ENCODE measurements at places on chromosomes 5 and 9.
A peak's percentile ranks its signal among the peaks of the same experiment; 100 is the strongest.

DNA sequence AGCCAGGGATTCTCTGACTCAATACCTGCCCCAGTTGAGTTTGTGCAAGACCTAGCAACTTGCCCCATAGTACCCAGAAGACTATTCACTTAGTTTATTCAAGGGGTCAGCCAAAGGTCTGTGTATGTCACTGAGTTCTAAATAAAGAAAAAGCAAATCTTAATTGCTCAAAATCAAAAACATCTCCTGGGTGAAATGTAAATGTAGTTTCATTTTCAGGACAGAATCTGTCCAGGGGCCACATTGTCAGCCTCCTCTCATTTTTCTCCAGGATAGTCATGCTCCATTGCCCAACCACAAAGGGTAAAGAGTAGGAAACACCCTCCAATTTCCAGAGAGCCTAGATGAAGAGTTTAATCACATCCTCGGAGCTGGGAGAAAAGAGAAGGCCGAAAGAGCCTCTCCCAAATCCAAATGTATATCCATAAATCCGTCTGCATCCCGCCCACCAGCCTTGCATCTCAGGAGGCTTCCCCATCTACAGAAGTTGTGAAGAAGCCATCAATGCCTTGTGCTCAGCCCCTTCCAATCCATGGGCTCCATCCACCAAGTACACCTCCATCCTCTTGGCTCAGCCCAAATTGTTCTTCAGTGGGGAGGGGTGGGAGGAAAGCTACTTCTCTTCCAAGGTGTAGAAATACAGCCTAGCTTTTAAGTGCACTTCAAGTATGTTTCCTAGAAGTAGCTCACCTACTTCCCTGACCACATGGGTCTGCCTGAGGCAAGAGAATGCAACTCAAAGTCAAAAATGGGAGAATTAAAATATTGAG is 26.9 kb downstream of the ADAM19 start:
- no peak for DNase-seq

- no peak for DNase-seq
Measured at GRCh38 chr9:83468821-83469220, 69.4 kb downstream of the FRMD3 start.

DNA sequence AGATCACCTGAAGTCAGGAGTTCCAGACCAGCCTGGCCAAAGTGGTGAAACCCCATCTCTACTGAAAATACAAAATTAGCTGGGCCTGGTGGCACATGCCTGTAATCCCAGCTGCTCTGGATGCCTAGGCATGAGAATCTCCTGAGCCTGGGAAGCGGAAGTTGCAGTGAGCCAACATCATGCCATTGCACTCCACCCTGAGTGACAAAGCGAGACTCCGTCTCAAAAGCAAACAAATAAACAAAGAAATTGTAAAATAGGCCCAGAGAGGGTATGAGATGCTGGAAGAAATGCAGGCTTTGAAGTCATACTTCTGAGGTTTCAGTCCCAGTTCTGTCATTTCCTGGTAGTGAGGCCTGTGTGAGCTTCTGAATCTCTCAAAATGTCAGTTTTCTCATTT is 5.3 kb upstream of the ARHGEF37 start:
- no peak for DNase-seq

DNA sequence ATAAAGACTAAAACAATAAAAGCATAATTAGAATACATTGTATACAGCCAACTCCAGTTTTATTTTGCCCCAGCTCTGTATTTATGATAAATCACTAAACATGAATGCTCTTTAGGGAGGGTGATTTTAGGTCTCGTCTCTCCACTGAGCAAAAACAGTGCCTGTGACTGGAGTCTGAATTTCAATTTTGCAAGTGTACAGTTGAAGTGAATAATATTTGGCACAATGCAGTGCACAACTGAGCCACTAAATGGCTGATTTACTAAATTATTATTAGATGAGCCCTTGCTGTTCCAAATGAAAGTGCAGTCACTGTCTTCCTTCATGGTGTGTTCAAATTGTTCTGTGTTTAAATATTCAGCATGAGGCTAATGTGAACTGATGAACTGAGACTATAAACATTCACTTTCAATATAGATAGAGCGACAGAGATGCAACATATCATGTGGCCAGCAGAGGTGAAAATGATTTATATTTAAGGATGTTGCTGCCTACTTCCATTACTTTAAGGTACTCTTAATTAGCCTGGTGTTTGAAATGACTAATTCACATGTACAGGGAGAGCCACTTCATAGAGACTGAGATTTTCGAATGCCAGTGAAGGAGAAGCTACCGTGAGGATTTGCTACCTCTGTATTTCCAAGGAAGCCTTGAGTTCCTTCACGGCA is 375.1 kb downstream of the EBF1 start:
- no peak for DNase-seq

DNA sequence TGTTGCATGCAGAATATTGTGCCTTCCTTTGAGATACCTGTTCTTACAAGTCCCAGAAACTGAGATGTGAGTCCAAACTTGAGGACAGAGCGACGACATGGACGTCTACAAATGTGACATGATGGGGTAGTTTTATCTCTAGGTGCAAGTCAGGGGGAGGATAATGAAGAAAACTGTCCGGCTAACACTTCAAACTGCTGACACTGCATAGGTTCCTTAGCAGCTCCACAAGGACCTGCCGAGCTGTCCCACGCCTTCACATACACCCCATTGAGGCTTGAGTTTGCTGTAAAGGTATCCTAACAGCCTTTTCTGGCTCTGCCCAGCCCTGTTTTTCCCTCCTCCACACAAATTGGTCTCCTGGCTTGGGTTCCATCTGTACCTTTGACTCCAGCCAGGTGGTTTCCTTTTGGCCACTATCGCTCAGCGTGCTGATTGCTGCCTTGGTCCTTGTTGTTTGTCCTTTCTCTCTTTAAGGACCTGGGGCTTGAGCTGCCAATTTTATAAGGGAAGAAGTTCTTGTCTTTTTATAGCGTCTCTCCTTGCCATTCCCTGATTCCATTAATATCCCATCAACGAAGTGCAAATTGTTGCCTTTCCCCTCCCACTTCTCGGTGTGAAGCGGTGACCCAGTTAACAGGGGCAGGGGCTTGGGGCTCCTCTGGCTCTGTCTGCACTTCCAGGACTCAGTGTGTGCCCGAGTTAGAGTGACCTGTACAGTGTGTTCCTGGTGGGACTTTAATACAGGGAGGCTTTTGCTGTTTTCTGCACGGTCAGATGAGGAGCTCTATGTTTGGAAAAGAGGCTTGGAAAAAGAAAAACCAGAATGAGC is 100.3 kb downstream of the PCSK1 start:
- no peak for DNase-seq

DNA sequence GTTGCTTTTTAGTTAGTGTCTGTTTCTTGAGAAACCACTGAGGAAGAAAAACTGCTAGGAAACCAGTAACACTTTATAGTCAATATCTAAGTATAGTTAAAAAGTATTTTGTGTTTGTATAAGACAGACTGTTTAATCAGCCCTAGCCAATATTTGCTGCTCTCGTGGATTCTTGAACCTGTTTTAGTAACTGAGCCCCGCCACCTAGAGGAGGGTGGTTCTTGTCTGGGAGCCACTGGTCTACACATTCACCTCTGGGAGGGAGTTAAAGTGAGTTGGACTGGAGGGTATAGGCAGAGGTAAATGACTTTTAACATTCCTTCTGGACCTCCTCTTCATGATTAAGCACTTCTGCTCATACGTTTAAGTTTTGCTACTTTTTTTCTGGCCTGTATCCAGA is 117.2 kb downstream of the SPATA31D1 start:
- no peak for DNase-seq

DNA sequence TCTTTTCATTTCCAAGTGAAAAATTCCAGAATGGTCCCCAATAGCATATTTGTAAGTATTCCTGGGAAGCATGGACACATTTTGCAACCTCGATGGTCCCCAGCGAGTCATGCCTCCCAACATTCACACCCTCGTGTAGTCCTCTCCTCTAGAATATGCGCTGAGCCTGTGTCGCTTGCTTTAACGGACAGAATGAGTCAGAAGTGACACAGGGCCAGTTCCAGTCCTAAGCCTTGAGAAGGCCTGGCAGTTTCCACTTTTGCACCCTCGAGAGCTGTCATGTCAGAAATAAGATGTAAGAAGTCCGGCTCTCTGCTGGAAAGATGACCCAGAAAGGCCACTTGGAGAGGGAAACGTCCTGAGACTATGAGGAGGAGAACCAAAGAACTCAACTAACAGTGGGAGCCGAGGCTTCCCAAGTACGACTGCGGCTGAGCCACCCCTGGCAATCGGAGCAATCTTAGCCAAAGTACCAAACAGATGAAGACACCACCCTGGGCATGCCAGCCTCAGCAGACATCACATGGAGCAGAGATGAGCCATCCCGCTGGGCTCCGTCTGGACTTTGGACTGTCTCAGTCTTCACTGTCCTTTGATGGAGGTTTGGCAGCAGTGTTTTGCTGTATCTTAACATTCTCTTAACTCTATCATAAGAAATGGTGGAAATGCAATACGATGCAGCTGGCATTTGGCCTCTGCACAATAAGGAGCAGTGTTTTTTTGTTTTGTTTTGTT is 42.6 kb upstream of the GFPT2 start:
- no peak for DNase-seq

- DNase-seq = no peak
Measured at GRCh38 chr9:135927195-135928013, 20.1 kb upstream of the CAMSAP1 start.

DNA sequence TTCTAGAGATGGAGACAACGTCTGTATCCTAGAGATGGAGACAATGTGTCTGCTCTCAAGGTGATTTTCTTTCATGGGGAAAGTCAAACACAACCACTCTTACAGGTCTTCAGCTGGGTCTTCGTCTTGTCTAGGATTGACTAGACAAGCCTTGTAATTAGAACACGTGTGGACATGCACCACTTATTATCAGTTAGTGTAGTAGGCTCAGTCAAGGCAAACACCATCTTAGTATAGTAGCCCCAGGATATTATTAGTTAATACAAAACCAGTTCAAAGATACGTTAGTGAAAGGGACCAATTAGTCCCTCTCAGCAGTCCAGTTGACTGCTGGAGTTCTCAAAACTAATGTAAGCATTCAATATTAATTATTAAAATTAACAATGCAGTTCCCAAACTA is 15.1 kb upstream of the CCL28 start:
- DNase-seq = no peak

GRCh38 chr5:80540691-80541090 is 29.4 kb downstream of the ANKRD34B start:
- DNase-seq = no peak

DNA sequence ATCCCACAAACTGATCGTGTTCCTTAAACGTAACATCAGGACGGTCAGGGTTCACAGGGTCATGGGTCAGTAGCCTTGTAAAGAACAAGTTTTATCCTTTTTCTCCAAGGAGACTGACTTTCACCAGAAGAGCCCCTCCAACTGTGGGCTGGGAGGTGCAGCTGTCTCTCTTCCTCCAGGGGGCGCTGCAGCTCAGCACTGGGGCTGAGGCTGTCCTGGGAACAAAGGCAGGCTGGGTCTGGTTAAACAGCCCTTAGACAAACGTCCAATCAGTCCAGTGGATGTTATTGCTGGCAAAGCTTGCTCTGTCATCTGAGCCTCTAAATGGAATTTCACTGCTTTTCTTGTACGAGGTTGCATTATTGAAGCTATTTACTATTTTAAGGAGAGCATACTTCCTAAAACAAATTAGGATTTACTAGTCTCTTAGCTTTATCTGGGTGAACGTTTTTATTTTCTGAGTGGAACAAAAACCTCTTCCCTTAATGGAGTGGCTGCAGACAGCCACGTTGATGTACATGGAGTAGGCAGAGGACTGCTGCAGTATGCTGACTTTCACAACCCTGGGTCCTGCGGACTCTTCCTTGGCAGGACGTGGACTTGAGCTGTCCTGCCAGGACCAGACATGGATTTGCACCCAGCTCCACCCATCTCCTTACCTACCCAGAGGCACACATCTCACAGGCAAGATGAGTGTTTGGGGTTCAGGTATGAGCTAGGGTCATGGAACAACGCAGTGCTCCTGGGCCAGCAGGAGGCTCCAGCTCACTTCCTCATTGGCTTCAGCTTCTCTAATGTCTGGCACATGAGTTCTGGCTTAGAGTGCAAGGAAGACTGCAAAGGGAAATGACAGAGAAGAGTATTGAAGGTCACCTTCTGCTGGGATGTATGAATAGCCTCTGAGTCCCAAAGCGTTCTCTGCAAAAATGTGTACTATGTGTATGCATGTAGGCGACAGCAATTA is 7.8 kb downstream of the EXOSC2 start:
- DNase-seq = peak; percentile 76

GRCh38 chr9:89000973-89001916 is 10.0 kb downstream of the S1PR3 start:
- DNase-seq = peak; percentile 70

DNA sequence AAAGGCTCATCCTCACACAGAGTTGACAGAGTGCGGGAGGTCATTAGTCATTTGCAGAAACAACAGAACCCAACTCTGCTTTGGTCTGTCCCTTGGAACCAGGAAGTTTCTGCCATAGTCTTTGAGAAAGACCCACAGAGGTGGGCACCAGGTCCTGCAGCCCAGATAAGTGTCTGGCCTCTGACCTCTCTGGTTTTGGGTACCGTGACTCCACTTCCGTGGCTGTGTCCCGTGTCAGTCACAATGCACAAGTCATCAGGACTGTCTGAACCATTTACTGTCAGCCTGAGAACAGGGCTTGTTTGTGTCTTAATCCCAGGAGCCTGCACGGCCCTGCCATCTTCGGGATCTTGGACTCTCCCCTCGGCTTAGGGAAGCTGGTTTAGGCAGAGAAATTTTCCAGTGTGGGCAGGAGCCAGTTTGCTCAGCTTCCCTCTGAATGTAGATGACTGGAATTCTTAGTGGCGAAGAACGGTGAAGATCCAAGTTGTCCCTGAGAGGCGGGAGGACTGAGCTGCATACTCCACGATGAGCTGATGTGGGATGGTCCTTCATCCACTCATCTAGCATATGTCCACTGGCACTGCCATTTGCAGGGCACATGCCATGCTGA is 11.9 kb downstream of the GSN start:
- DNase-seq = no peak

GRCh38 chr9:127589955-127590370 is 22.1 kb upstream of the STXBP1 start:
- DNase-seq = no peak

DNA sequence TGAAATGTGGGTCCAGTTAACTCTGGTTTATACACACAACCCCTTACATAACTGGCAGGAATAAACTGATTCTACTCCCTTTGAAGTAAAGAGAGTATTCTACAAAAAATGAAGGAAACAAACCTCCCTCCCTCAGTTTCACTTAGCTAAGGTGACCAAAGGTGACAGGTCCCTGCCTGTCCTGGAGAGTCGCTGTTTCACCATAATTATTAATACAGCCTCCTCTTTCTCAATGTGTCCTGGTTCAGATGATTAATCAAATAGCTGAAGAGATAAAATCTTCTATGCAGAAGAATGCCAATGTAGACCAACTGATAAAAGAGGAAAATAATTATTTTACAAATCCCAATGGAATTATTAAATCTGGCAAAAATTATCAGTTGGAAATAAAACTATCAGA is 163.7 kb upstream of the GNA14 start:
- no peak for DNase-seq

GRCh38 chr9:121302341-121302740 is 34.4 kb downstream of the GSN start:
- no peak for DNase-seq

GRCh38 chr9:79660615-79661014 is 88.8 kb downstream of the TLE4 start:
- DNase-seq = no peak
